ENCODE measurements at places on chromosomes 4 and X. TPM values are rescaled to one million over a fixed set of nuclear protein-coding genes. Genes with fewer than 3 reads are reported as not detected.

The CT45A1 gene
- not detected for total RNA-seq

The GPC3 gene
- total RNA-seq = 1.5 TPM

The RNF212 gene
- 9.1 TPM for total RNA-seq

The IL2RG gene
- total RNA-seq = not detected

The PNMA6F gene
- not detected for total RNA-seq

- DNase-seq = no peak
These were observed 85.3 kb downstream of the DCAF8L2 start for GRCh38 chrX:27675493-27675892.

DNA sequence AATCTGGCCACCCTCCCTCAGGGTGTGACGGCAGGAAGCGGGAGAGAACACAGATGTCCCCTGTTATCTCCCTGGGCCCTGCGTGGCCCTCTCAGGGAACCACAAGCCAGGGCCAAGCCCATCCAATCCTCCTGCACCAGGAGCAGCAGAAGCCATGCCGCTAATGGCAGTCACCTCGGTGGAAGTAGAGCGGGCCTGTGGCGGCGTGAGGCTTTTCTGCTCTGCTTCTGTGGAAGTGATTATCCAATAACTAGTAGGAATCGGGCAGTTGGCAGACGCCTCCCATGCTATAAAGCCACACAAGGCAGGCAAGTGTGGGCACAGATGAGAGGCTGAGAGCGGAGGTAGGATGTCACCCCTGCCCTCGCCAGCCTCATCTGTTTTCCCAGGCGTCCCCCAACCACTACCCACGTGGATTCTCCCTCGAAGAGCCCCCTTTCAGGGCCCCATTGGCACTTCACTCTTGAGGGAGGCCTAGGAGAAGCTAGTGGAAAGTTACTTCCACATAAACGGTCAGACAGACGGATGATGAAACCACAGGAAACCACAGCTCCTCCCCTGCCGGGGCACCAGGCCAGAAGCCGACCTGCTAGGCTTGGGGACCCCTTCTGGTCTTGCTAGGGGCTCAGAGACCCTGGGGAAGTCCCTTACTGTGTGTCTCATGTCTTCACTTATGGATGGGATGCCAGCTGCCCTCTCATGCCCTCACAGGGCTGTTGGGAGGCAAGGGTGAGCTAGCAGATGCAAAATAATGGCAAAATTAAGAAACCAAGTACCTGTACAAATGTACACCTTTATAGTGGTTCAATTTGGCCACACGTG is 18.8 kb upstream of the TMSB4X start:
- no peak for DNase-seq

DNA sequence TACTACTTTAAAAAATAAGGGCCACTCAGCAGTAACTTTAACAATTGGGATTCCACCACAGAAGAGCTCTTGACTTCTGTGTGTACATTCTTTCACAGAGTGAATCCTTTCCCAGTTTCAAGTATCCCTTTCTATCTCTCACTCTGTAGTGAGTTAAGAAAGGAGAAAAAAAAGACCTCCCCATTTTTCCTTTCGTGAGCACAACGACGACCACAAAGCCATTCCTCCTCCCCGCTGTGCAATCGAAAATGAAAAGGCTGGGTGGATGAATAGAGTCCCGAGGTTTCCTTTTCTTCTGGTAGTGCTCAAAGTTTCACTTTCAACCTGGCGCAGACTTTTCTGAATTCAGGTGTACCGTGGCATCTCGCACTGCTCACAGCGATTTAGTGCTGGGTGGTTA is 58.0 kb downstream of the TAB3 start:
- DNase-seq = no peak

DNA sequence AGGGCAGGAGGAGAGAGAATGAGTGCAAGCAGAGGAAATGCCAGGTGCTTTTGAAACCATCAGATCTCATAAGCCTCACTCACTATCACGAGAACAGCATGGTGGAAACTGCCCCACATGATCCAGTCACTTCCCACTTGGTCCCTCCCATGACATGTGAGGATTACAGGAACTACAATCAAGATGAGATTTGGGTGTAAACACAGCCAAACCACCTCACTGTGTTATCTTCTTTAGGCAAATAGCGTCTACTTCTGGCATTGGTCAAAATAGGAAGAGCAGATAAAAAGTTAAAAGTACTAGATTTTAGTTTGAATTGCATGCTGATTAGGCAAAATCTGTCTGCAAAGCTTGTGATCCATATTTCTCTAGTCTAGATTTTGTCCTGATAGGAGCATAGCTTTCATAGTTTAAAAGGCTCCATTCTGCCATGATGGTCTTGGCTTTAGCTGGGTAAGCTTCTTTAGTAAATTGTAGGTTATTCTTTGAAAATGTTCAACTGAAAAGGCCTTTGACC is 267.5 kb downstream of the NKX6-1 start:
- DNase-seq = no peak

GRCh38 chrX:52979568-52979967 is 21.2 kb upstream of the FAM156A start:
- DNase-seq = no peak

- no peak for DNase-seq
These were observed 8.8 kb downstream of the SPRY1 start for GRCh38 chr4:123405267-123405865.

GRCh38 chrX:6120329-6120728 is 108.3 kb downstream of the NLGN4X start:
- DNase-seq = no peak

DNA sequence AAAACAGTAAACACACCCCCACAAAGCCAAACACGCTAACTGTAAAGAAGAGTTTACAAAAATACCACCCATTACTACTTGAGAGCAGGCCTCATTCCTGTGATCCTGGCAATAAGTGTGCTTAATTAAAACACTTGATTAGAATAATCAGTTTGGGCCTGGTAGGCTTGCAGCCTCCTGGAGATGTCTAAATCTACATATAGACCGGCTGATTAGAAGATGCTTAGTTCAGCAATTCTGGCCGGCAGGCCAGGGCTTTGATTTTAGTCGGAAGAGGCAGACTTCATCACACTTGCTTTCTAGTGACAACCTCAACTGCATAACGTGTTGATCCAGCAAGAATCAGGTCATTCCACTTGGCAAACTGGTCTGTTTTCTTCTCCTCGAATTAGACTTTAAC is 114.0 kb downstream of the DCTD start:
- DNase-seq = no peak

GRCh38 chrX:843306-843705 is 212.7 kb downstream of the SHOX start:
- DNase-seq = no peak
